ENCODE measurements at places on chromosomes 2 and 18. TPM values are rescaled to one million over a fixed set of nuclear protein-coding genes. Genes with fewer than 3 reads are reported as not detected.

The MEIS1 gene
- 26.0 TPM for total RNA-seq

The TUBA4B gene
- total RNA-seq, result not detected

DNA sequence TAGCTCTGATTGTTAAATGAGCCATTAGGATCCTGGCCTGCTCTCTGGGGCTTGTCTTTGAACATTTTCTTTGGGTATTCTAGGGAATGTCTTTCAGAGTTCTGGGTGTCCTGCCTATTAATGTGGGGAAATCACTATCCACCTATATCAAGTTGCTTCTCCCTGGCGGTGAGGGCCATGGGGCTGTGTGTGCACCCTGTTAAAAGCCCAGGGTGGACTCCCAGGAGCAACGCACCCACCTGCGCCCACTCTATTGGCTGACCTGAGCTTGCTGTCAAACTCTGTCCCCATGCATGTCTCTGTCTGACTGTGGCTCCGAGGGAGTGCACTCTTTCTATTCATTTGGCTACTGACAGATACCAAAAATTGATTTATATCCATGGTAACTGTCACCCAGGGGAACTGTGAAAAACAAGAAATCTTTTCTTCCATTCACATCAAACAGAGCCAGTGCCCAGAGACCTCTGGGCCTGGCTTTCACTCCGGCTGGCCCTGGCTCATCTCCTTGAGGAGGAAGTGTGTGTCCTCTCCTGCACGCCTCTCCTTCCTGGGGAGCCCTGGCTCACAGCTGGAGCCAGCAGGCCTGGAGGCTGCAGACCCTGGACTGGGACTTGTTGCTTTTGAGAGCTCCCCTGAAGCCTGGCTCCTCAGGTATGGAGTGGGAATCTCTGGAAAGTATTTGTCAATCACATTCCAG is 10.5 kb upstream of the TOGARAM2 start:
- no peak for DNase-seq

DNA sequence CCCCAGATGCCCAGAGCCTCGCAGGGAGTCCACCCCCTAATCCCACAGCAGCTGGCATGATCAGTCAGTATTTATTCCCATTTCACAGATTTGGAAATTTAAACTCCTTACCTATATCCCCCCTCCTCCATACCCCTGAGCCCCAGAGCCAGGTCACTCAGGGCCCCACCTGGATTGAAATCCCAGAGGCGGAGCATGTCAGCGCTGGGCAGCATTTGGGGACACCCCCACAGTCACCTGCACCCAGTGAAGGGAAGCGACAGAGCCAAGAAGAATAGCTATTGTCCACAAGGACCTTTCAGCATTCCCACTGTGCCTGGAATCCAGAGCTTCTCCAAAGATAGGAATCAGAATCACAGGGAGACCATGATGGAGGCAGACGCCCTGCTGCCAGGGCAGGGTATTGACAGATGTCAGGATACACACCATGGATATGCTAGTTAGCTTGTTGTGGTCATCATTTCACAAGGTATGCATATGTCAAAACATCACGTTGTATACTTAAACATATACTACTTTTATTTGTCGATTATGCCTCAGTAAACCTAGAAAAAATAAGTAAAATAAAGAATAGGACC is 968 bp upstream of the ASTL start:
- DNase-seq, result peak; percentile 53
